A549 treated with ZK216348 at 1 μM for 4 hours (cell line): ENCODE measurements at places on chromosomes 3 and 15. TPM values are rescaled to one million over a fixed set of nuclear protein-coding genes. Genes with fewer than 3 reads are reported as not detected.

The SERPINI2 gene
- not detected in 5 replicates for total RNA-seq

The TRIM69 gene
- total RNA-seq, result 4.8 to 8.3 TPM (median 7.1 TPM) in 5 replicates

The ADPRH gene
- total RNA-seq, result 2.3 to 3.7 TPM (median 2.9 TPM) in 5 replicates

The CLDN1 gene
- total RNA-seq, result 16.6 to 28.6 TPM (median 21.6 TPM) in 5 replicates

The SLC15A2 gene
- total RNA-seq, result 0.02 to 0.95 TPM (median 0.16 TPM) in 4 of 5 replicates, not detected in the other
